ENCODE measurements at places on chromosomes 12 and 14. TPM values are rescaled to one million over a fixed set of nuclear protein-coding genes. Genes with fewer than 3 reads are reported as not detected.

- no peaks in the 10 kb centered on the region for H3K27me3 ChIP-seq
- H3K27ac ChIP-seq: no peak overlapping the region
- no peak overlapping the region for H3K4me3 ChIP-seq
- no peaks in the 10 kb centered on the region for H3K36me3 ChIP-seq
- no peaks in the 10 kb centered on the region for H3K4me1 ChIP-seq
Observed at GRCh38 chr14:84112589-84112988, 1417.4 kb upstream of the FLRT2 start.

DNA sequence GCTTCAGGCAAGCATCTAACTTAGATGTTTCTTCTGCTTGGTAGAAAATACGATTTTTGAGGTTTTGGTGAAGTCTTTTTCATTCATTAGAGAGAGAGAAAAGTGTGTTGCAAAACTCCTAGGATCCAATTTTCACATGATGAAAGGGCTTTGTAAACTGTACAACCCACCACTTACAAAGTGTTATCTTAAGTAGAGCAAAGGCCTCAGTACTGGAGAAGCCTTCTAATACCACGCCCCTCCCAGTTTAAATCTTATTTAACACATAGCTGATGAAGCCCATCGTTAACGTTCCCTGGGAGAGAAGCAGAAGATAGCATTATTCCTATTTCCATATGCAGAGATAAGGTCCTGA lies 869 bp downstream of the APOLD1 start:
- H3K4me3 ChIP-seq: peak overlapping the region; percentile 83
- H3K27me3 ChIP-seq: no peaks in the 10 kb centered on the region
- peaks cover 27% of the 10 kb centered on the region for H3K4me1 ChIP-seq

DNA sequence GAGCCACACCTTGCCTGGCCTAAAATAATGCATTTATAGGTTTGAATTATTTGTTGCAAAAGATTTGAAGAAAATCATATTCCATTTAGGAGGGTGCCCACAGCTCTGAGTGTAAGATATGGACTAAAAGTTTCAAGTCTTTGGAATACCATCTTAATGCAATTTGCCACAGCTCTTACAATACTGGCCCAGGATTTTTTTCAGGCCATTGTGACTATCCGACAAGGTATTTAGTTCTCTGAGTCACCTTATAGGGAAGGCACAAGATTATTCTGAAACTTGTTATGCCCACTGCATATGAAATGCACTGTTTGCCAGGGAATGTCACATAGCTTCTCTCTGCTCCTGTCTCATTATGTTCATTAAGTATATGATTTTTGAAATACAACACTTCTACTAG lies 29.6 kb upstream of the SLC6A13 start:
- DNase-seq: no peak
- H3K4me1 ChIP-seq: peaks cover 37% of the 10 kb centered on the region
- H3K27me3 ChIP-seq: no peaks in the 10 kb centered on the region
- H3K4me3 ChIP-seq: no peak overlapping the region

Gene LRRC43
- total RNA-seq: 0.60 TPM

Gene SLC10A1
- total RNA-seq: not detected

Gene LTB4R
- total RNA-seq: 10.6 TPM

Gene SERPINA10
- not detected for total RNA-seq
